NK-92 treated with Interleukin-12 subunit alpha and Interleukin-12 subunit beta, amount 100 ng/mL, for 24 hours (cell line): ENCODE measurements at places on chromosomes 6 and 20.

DNA sequence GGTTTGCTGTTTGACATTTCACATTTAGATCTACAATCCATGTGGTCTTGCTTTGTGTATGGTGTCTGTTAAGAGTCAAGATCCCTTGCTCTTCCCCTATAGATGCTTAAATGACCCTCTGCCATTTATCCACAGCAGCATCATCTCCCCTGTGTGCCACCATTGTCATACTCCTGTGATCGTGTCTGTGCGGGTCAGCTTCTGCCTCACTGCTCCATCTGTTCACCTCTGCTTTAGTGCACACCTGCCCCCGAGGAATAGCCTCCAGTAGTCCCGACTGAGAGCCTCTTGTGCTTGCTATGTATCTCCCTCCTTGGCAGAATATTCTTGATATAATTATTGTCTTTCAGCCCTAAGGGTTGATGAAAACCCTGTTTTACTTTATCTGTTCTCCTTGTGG is 551.2 kb downstream of the CDH26 start:
- DNase-seq: no peak

GRCh38 chr6:45045253-45045601 is 282.9 kb upstream of the RUNX2 start:
- DNase-seq: no peak

DNA sequence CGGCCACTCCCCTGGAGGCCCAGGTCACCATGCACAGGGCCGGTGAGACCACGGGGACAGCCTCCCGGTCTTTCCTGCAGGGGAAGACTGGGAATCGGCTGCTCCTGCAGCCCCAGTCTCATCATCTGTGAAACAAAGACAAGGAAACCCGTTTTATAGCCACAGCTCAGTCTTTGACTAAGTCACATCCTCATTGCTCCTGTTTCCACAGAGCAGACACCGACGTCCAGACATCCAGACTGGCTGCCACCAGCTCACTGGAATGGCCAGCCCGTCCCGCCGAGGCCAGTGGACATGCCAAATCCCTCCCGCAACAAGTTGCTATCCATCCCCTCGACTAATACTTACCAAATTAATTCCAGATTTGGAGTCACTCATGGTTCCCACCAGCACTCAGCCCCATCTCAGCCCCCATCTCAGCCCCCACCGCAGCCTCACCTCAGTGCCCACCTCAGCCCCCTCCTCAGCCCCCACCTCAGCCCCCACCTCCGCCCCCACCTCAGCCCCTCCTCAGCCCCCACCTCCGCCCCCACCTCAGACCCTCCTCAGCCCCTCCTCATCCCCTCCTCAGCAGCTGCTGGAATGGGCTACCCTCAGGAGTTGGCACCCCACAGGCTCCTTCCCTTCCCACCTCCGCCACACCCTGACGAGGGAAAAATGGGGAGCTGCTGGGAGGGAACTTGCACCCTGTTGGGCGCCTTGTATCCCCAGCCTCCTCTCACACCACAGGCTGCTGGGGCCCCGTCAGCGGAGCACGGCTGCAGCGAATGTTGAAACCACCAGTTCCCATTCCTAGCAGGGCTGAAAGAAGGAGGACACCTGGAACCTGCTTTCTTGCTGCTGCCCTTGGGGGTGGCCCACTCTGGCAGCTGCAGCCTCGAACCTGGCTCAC is 48.7 kb downstream of the YTHDF1 start:
- no peak for DNase-seq

DNA sequence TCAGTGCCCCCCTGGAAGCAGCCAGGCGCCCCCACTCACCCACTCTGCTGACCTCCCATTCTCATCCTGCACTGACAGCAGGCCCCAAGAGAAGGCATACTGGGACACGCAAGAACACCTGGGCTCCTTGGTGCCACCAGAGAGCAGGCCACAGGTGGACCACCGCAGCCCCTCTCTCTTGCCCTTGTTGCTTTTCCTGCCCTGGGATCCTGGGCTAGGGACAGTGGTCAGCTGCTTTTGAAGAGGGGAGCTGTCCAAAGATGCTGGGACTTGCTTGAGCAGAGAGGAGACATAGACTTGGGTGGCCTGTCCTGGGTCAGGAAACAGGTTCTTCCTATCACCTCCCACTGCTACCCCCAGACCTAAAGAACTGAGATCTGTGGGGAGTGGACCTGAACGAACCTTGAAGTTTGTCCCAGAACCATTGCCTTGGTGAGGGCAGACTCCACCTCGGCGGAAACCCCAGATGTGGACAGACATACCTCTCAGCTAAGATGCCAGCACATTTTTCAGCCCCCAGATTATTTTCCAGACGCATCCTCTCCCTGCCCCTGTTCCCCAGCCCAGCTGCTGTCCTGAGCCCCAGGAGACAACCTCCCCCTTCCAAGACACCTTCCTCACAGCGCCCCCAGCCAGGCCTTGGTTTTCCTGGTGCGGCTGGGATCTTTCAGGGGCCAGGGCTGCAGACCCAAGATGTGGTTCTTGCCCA is 1.1 kb downstream of the GLP1R start:
- no peak for DNase-seq

GRCh38 chr6:53593001-53593488 is 48.1 kb upstream of the GCLC start:
- DNase-seq: no peak

DNA sequence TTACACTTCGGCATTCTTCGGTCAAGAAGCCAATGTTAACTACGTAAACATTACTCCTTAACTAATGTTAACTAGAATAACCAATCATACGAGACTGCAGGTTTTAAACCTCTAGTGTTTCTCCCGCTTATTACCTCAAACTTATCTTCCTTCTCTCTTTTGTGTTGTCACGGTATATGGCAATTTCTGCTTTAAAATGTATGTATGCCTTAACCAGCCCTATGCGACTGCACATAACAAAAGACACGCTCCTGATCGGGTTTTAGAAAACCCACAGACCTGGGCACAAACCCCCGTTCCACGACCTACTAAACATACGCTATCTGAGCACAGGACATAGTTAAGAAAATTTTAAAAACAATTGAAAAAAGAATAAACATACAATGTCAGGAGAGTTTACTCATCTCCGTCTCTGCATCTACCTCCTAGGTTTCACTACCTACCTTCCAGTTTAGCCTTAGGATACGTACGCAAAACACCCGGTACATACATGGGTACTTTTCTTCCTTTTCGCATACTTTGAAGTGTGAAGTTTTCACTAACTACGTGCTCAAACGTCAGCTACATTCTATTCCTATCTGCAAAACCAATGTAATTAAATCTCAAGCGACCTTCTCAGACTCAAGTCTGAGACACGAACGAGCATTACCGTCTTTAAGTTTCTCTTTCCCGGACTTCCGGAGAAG is 1.1 kb downstream of the CD164 start:
- no peak for DNase-seq

DNA sequence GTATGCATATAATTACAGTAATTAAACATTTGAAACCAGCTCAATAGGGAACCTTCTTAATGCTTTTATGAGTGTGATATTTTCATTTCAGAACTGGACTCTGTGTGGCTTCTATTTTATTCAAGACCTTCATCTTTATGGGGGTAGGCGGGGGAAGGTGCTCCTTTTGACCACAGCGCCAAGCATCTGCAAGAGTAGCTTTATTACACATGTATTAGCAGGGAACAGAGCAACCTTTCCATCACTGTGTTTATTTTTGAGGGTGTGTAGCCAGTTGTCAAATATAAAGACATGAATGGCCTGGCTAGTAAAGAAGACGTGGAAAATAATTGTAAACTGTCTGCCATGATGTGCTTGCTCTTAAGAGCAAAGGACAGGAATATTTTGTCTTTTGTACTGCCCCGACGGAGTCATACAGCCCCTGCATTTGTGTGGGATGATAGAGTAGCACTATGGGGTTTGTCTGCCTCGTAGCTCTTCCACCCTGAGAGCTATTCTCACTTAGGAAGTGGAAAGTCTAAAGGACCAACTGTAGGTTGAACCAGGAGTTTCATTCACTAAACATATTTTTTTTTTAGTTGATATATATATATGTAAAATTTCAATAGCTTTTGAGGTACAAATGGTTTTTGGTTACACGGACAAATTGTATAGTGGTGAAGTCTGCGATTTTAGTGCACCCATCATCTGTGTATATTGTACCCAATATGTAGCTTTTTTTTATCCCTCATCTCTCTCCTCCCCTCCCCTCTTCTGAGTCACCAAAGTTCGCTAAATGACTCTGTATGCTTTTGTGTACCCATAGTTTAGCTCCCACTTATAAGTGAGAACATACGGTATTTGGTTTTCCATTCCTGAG is 91.2 kb downstream of the CARMIL1 start:
- no peak for DNase-seq

DNA sequence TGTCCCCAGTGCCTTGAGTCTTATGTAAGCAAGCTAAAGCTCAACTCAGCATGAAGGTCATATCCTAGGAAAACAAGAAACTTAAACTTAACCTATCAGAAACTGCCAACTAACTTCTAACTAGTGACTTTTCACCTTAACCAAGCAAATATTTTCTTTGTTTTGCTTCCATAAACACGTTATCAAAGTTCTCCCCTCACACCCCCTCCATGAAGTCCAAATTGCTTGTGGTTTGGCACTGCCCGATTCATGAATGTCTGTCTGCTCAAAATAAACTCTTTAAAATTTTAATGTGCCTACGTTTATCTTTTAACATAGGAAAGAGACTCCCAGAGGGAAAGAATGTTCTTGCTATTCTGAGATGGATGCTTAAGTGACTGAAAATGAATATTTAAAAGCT is 34.9 kb downstream of the GSTA2 start:
- DNase-seq: no peak

DNA sequence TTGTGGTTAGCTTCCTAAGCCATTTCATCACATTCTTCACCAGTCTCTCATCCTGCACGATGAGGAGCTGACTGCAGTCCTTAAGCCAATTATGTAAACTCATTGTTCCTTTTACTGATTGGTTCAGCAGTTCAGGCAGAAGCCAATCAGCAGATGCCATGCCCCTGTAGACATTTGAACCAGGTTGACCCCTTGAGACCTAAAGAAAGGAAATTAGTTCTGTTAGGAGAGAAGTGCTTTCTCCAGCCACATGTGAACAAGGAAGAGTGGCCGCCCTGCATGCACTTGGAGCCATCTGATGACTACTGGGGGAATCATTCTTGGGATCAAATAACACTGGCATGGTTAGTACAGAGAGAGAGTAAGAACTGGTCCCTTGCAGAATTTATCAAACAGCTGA is 535.2 kb upstream of the ID4 start:
- DNase-seq: no peak

DNA sequence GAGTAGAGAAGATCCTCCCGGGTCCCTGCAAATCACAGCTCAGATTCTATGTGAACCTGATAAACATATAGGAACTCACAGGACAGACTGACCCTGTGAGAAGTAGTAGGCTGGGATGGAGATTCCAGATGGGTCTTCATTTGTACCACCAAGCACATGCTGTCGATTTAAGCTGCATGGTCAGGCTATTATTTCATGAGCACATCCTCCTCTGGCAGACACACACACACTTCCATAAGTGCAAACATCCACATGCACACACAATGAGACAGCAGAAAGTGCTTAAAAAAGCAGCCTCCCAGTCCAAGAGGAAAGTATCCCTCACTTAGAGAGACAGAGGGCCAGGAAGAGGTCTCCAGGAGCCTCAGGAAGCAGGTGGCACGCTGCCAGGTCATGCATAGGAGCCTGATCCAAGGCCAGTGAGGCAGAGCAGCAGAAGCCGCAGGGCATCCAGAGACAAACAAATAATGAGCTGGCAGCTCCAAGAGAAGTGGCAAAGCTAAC is 131.8 kb downstream of the UNC5CL start:
- DNase-seq: no peak

- DNase-seq: no peak
These were observed 118.7 kb upstream of the SLC22A16 start for GRCh38 chr6:110595112-110595511.

DNA sequence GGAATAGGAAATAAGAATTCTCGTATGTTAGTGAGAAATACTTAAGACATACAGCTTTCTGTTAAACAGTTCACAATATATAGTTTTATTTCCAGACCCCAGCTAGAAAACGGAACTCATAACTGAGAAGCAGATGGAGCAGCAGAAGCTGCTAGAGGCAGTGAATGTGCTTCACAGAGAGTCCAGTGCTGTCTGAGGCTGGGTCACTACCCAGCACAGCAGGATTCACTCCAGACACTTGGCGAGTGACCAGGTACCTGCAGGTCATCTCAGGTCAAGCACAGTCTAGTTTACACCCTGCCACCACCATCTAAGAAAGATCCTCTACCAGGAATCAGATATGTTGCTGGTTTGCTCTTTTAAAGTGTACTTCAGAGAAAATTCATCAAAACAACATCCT is 243.1 kb upstream of the RAB32 start:
- no peak for DNase-seq

GRCh38 chr20:62662422-62662821 is 20.1 kb downstream of the SLCO4A1 start:
- no peak for DNase-seq

- no peak for DNase-seq
These were observed 25.2 kb downstream of the LCA5 start for GRCh38 chr6:79512014-79512413.

GRCh38 chr6:18207438-18207837 is 52.2 kb downstream of the KDM1B start:
- DNase-seq: no peak

GRCh38 chr6:168507730-168508129 is 66.7 kb downstream of the SMOC2 start:
- DNase-seq: no peak

DNA sequence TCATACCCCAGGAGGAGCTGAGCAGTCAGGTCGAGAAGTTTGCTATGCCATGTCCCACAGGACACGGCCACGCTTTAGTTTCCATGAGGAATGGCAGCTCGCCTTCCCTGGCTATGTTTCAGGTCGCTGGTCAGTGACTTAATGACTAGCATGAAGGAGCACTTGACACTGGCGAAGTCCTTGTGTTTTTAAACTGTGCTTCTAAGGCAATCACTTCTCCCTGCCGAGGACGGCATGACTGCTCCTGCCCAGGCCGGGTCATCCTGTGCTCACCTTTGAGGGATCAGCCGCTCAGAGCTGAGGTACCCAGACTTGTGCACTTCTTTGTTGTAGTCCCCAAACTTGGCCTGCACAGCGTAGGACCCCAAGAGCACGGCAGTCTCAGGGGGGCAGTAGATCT is 34.1 kb downstream of the EZR start:
- DNase-seq: no peak

DNA sequence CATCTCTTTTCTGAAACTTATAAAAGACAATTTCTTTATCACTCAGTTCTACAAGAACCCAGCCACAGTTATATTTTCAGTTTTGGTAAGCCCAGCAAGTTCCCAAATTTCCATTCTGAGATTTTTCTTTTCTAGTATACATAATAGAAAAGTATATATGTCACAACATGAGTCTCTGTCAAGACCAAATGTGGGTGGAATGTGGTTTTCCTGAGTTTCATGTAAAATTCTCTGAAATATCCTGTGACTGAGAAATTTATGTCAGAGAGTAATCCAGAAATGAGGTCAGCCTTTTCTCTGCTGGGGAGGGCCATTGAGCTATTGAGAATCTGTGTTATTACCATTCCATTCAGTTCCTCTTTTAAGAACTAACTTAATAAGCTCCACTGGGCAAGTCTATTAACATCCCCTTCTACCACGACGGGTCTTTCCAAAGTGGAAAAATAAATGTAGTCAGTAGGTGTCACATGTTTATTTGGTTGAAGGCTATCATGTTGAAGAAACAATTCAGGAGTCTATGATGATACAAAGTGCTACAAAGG is 100.7 kb upstream of the HMGN3 start:
- DNase-seq: no peak

GRCh38 chr6:166333172-166333995 is 9.0 kb downstream of the SFT2D1 start:
- no peak for DNase-seq
